Fibroblast of skin of right quadriceps (primary cell): ENCODE measurements at places on chromosomes 7 and 10.
A peak's percentile ranks its signal among the peaks of the same experiment; 100 is the strongest.

DNA sequence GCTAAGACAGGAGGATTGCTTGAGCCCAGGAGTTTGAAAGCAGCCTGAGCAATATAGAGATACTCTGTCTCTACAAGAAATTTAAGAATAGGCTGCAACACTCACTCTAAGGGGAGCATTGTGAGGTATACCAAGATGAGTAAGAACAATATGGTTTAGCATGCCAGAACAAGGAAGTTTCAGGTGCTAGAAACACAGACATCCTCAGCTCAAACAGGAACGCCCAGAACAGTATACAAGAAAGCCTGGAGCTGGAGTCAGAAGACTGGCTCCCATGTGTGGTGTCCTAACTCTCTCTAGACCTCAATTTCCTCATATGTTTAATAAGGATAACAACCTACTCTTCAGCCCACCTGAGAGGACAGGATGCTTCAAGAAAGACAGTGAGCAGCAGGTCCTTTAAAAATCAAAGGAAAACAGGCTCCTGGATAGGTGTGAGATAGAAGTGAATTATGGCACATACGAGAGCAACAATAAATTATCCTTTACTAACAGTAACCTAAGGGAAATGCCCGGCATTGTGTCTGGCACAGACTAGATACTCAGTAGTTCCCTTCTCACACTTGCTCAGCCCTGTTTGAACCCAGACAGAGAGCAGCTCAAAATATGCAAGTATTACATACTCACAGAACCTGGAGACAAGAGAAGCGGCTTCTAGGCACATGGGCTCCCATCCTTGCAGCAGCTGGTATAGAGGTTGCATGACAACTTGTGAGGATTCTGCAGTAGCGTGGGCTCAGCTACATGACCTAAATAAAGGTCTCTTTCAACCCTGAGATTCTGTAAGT, 45.4 kb downstream of the KAT6B start:
- DNase-seq = no peak

GRCh38 chr7:80601999-80602398, 36.4 kb upstream of the CD36 start:
- DNase-seq = no peak

DNA sequence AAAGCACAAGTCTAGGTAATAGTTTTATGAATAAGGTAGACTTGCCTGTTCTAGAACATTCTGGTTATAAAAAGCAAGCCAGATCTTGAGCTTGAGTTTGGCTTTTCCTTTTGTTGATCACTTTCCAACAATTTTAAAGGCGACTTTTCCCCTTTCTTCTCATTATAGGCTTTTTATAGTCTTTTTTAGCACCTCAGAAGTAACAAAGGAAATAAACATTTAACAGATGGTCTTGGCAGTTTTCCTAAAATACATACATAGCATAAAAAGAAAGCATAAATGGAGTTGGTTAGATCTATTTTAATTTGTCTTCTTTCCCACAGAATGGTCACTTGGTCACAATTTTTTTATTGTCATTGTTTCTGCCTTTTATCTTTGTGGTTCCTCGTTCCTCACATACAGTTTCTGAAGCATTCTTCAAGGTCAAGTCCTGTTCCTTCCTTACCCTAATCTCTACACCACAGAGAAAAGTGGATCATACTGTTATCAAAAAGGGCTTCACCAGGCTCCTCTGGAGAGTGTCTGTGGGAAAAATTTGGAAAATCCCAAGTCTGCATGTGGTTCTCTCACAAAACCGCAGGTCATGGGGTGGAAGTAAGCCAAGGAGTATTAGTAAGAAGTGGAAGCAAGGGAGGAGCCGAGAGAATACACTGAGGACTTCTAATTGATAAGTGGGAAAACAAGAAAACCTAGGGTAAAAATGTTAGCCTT, 31.3 kb downstream of the THNSL1 start:
- peak; percentile 73 for DNase-seq

- DNase-seq = no peak
Observed at GRCh38 chr10:24457661-24458318, 248.9 kb downstream of the KIAA1217 start.

DNA sequence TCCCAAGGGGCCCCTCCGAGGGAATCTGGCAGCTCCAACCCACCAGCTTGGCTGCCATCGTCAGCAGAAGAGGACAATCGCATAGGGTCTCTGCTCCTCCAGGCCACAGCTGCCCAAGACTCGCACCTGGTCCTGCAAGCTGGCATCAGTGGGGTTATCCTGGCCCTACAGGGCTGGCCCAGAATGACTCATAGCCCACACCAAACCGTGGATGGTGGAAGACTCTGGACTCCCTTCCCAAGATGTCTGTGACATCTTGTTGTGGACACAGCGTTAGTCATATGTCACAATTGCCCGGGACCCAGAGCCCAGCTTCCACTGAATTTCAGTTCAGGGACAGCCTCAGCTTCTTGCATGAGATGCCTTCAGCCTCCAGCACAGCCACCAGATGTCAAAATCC, 91.5 kb upstream of the CUX1 start:
- DNase-seq = no peak

DNA sequence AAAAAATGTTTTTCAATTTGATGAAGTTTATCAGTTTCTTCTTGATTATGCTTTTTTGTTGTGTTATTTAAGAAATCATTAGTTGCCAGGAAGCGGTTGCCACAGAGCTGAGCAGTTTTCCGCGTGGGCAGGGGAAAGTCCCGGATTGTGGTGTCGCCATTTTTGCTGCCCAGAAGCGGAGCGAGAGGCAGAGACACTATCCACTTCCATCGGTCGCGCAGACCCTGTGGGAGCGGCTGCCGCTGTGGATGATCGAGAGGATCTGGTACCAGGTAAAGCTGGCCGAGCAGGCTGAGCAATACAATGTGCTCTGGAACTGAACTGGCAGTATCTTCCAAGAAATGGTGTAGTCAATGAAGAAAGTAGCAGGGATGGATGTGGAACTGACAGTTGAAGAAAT, 119.8 kb downstream of the ZNF736 start:
- no peak for DNase-seq

DNA sequence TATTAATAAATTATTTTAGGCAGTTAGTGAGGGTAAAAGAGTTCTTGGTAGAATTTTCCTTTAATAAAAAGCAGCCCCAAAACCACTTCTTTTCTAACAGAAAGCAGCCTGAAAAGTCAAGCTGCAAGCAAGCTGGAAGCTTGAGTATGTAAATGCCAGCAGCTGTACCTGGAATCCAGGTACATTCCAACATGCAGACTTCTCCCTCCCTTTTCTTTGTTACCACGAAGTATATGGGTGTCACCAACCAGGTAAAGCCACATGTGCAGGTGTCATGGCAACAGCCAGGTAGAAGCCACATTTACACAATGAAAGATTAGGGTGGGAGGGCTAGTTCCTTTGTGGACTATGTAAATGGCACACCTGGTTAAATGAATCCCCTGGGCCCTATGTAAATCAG, 114.6 kb downstream of the EPC1 start:
- no peak for DNase-seq

DNA sequence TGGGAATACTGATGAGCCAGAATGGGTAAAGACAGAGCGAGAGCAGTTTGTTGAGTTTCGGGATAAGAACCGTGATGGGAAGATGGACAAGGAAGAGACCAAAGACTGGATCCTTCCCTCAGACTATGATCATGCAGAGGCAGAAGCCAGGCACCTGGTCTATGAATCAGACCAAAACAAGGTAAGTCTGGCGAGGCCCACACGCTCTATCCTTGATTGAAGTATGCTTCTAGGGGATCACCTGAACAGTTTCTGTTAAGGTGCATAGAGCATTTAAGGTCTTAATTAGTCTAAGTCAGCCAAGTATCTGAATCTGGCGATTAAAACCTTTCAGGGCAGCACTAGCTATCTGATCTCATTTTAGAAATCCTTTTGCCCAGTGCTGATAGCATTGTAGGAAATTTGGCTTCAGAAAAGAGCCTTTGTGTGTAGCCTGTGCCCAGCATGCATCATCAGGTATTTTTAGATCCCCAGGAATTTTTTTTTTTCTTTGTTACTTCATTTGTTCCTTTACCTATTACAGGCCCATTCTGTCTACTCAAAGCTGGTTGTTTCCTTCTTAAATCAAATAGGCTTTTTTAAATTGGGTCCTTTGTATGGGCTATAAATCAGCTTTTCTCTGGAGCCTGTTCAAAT, 8.0 kb downstream of the OPN1SW start:
- DNase-seq = no peak

- no peak for DNase-seq
Observed at GRCh38 chr7:128921866-128922440, 11.4 kb upstream of the KCP start.

- DNase-seq = peak; percentile 72
Observed at GRCh38 chr10:24908793-24909423, 43.5 kb downstream of the PRTFDC1 start.

DNA sequence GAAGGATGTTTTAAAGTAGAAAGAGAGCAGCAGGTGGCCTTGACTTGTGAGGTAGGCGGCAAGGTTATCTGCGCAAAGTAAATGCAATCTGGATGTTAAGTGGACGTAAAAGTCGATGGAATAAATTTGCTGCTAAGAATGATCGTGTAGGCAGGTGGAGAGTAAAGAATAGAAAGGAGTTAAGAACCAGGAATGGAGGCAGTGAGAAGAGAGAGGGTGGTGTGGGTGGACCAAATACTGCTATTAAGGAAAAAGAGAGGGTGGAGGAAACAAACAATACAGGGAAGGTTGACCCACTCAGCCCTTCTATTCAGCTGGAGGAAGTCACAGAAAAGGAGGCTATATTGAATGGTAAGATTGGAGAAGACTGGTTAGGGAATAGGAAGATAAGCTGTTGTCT, 1.9 kb upstream of the CUL1 start:
- no peak for DNase-seq

DNA sequence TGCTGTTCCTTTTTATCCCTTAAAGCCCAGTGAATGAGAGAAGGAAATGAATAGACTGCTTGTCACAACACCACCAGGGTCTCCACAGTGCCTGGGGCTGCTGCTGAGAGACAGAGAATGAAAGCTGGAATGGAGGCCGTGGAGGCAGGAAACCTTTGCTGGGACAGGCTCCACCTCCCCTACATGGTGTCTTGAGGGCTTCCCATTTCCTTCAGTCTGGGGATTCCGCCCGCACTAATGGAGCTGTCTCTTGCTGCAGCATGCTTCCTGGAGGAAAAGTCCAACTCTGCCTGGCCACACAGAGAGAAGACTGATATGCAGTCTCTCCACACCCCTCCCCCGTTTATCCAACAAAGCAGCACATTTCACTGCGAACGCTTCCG, 54.5 kb downstream of the LRRC4 start:
- DNase-seq = no peak

DNA sequence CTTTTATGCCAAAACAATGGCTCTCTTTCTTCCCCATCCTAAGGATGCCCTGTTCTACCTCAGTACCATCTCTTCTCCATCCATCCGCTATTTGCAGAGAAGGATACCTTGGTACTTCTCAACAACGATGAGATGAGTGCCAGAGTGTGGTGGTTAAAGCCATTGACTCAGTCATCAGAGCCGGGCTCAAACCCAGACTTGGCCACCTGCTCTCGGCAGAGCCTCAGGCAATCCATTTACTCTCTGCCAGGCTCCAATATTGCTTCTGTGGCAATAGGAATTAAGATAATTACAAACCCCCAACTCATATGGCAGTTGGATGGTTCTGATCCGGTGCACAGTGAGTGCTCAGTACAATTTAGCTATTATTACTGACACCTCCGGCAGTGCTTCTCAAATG, 121.3 kb downstream of the PRLHR start:
- no peak for DNase-seq

DNA sequence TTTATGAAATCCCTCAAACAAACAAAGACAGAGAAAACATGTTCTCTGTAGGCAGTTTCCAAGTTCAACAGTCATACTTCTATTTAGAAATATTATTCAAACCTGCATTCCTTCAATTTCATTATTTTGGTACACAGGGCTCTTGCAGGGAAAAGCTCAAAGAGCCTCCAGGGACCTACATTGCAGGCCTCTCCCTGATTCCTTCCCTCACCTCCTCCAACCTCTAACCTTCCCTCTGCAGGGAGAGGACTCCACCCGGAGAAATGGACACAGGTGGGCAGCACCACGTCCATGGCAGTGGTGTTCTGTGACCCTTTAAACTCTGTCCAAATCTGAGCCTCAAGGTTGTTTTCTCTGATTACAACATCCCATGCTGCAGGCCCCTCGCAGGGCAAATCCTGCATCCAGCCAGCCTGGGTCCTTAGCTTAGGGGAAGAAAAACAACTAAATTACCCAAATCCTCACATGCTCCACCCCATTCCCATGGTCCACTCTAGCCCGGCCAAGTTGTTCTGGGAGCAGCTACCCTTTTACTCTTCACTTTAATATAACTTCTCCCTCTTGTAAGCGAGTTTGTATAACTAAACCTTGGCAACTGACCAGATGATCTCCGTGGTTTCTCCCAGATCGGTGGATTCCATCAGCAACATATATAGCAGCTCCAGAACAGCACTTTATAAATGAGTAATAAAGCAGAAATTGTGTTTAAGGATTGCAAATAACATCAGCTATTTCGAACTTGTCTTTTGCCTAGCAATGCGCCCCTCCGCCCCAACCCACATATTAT, 129.8 kb downstream of the CUBN start:
- DNase-seq = peak; percentile 92

- DNase-seq = no peak
Observed at GRCh38 chr10:63558132-63558784, 37.1 kb downstream of the REEP3 start.

- peak; percentile 61 for DNase-seq
Observed at GRCh38 chr7:100372256-100372655, 1.0 kb upstream of the PILRA start.

- DNase-seq = no peak
Observed at GRCh38 chr10:100413173-100413572, 49.6 kb upstream of the WNT8B start.

- DNase-seq = no peak
Observed at GRCh38 chr7:1844951-1845390, 174.9 kb downstream of the ELFN1 start.

DNA sequence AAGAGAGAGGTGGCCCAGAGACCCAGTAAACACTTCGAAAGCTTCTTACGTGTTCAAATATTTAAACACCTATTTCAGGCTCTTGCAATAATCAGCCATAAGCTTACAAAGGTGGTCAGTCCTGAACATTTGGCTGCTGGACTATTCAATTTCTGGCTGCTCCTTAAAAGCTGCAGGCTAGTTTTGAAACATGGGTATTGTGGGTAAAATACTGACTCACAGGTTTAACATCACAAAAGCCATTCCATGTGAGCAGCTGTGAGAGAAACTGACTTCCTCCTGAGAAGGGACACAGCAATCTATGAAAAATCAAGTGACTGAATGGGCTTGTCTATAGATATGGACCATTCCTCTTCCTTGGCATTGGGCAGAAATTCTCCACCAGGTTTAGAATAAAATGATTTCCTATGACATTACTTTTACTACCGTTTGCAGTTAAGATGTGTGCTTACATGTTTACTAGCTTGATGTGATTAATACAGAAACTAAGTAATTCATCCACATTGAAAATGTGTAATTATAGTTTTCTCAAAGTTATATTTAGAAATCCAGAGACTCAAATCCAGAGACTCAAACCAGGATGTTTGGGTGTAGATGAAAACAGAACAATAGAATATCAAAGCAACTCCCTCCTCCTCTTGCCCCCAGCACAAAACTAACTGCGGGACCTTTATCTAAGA, 252.3 kb downstream of the GATA3 start:
- DNase-seq = peak; percentile 3
